ENCODE measurements at places on chromosomes 5 and 9.

GRCh38 chr9:126415741-126416370 is 89.2 kb downstream of the MVB12B start:
- no peak for DNase-seq

- no peak for DNase-seq
These were observed 149.0 kb upstream of the GRAMD2B start for GRCh38 chr5:126274076-126274762.

DNA sequence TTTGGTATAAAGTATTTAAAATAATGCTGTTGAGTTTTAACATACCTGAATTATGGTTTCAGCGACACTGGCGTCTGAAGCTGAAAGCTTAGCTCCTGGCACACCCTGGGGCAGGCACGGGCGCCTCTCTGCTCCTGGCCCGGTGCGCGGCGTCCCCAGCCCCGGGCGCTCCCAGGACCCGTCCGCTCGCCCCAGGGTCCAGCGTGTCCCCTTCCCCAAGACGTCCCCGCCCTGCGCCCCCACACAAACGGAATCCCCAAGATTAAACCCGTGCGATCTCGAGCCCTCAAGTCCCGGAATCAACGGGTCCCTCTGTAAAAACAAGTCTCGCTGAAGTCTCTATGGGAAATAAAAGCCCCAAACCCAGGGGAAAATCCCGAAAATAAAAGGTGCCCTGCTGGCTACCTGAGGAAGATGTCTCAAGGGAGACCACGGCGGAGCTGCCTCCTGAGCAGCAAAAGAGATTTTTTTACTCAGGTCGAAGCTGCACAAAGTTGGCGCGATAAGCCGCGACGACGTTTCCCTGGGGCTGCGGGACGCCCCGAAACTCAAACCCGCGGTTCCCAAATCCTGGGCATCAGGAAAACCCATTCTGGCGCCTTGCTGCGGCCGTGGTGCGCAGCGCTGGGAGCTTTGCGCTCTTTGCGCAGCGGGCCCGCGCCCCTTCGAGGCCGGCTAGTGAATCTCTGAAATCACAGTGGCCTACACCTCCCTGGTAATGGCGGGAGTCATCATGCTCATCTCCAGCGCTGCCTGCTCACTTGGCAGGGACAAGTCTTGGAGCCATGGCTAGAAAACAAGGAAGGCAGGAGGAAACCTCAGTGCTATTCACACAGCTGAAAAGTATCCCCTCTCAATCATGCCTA is 6.3 kb upstream of the IFNA8 start:
- no peak for DNase-seq

- peak; percentile 89 for DNase-seq
These were observed 1.3 kb upstream of the PHPT1 start for GRCh38 chr9:136847826-136848392.

- peak; percentile 82 for DNase-seq
These were observed 373 bp downstream of the FBXW5 start for GRCh38 chr9:136944212-136944518.

DNA sequence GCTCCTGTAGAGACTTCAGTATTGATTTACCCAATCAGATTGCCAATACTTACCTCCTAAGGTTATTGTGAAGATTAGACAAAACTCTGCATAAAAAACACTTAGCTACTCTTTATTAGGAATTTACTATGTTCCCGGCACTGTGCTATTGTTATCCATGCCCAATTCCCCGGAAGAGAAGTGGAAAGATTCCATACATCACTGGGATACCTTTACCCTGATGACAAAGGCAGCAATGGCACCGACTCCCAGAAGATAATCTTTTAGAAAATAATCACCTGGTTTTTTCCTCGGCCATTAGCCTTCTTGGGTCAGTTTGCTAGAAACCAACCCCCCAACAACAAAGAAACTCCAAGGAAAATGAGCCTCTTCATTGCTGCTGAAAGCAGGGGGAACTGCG is 226.0 kb downstream of the SNX18 start:
- DNase-seq: no peak

DNA sequence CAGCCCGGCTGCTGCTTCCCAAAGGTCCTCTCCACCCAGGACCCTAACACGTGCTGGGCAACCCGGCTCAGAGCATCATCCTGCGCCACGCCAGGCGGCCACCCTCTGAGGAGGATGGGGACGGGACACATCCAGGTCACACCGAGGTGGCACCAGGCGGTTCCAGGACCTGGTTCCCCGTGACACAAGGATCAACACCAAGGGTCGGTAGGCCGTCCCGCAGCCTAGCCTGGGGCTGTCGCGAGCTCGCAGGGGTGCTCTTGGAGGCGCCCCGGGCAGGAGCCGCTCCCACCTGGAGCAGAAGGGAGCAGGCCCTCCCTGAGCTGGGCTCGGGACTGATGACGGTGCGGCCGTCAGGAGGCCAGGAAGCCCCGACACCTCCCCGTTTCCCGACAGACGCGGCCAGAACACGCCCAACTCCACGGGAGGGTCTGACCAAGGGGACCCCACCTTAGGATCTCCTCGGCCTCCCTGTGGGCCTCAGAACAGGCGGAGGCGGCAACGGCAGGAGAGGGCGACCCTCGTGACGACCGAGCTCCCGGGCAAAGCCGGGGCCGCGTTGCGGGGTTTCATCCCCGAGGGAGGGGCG is 6.3 kb downstream of the EXD3 start:
- no peak for DNase-seq

DNA sequence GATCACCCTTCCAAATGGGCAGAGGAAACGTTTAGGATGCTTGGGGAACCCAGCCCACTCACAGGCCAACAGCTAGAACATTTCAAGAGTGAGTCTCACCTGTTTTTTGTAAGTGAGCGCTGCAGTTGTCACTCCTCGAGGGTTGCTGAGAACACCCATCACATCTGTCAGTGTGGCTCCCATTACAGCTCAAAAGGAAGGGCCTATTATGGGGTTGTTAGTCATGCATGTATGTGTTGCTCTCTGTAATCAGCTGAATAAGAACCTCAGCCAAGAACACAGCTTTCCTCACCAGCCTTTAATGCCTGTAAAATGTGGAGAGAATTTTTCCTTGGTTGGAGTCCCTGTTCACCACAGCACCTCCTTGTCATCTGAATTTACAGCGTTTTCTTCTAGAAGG is 196.3 kb upstream of the KLF4 start:
- DNase-seq: no peak

DNA sequence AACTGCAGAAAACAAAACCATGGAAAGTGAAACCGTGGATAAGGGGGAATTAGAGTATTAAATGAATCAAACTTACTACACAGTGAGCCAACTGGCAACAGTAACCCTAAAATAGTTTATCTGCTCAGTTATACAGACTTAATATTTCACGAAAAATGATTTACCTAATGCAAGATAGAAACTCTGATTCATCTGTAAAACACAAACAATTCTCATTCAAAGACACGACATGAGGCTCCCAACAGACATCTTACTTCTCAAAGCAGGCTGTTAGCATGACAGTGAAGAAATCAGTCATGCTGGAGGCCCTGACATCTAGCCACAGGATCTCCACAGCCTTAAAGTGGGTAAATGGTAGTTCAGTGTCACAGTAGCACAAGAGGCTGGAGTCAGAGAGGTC is 131.2 kb downstream of the FBN2 start:
- DNase-seq: no peak

DNA sequence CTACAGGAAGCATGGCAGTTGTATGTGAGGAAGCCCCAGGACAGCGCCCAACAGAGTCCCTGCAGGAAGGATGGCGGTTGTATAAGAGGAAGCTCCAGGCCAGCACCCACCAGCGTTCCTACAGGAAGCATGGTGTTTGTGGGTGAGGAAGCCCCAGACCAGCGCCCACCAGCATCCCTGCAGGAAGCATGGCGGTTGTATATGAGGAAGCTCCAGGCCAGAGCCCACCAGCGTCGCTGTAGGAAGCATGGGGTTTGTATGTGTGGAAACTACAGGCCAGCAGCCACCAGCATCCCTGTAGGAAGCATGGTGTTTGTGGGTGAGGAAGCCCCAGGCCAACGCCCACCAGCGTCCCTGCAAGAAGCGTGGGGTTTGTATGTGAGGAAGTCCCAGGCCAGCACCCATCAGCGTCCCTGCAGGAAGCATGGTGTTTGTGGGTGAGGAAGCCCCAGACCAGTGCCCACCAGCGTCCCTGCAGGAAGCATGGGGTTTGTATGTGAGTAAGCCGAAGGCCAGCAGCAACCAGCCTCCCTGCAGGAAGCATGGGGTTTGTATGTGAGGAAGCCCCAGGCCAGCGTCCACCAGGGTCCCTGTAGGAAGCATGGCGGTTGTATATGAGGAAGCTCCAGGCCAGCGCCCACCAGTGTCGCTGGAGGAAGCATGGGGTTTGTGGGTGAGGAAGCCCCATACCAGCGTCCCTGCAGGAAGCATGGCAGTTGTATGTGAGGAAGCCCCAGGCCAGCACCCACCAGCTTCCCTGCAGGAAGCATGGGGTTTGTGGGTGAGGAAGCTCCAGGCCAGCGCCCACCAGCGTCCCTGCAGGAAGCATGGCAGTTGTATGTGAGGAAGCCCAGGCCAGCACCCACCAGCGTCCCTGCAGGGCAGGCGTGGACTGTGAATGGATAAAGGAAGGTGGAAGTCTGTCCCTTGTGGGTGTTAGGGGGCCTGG is 79.0 kb downstream of the DAP start:
- peak; percentile 76 for DNase-seq

- DNase-seq: no peak
These were observed 13.6 kb downstream of the PRXL2C start for GRCh38 chr9:96641514-96641913.

- no peak for DNase-seq
These were observed 62.7 kb upstream of the ANGPTL2 start for GRCh38 chr9:127185181-127185580.

GRCh38 chr5:64285188-64286130 is 119.8 kb downstream of the RNF180 start:
- DNase-seq: no peak

DNA sequence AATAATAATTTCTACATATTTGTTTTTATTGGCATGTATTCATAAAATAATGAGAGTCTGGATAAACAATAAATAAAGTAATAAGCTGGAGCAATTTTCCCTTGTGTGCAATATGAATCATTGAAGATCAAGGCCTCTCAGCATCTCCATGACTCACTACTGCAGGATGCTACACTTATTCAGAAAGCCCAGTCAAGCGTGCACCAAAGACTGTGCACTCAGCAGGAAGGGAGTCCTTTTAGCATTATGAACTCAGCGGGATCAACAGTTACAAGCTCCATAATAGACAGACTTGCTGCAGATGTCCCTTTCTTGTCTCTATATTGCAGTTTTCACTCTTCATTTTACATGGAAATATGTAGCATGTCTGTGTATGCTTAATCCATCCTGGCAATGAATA is 485.3 kb downstream of the CDH9 start:
- no peak for DNase-seq

GRCh38 chr9:108468364-108468763 is 387.4 kb downstream of the ACTL7B start:
- peak; percentile 60 for DNase-seq

- DNase-seq: no peak
These were observed 185.1 kb upstream of the ELAVL2 start for GRCh38 chr9:24011009-24011717.

- DNase-seq: no peak
These were observed 234.4 kb upstream of the MPDZ start for GRCh38 chr9:13513716-13514444.

DNA sequence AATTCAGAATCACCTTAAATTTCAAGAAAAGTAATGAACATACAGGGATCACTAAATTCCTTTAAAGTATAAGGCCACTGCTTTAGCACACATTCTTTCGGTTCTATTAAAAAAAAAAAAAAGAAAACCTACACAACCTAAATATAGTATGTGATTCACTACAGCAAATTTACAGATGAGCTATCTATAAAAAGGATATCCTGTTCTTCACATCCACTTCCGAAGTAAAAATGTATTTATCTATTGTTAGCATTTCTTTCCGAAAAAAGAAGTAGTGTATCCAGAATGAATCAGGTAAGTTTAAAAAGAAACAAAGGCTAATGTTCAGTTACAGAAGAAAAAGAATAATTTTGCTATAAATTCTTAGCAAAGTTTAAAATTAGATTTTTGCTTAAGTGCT is 70.2 kb downstream of the ECPAS start:
- no peak for DNase-seq

DNA sequence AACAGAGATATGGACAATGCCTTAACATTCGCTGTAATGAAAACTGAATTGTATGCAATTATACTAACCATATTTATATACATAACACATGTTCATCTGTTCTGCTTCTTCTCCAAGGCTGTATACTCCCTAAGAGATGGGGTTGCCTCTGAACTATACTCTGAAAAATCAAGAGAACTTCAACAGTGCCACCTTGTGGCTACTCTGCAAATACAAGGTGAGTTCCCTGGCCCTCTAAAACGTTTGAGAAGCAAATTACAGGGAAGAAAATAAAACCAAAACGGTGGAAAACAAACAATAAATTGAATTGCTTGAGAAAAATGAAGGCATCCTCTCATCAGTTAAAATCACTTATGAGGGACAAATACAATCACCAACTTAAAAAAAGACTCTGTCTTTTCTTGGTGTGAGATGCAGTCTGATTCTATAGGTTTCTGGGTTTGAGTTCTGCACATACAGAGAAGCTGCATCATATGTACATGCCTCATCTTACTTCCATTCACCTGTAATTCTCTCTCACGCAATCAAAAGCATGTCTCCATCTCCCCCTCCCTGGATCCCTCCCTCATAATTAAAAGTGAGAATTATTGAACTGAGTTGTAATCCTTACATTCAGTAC is 98.6 kb downstream of the FBXW11 start:
- DNase-seq: peak; percentile 77

DNA sequence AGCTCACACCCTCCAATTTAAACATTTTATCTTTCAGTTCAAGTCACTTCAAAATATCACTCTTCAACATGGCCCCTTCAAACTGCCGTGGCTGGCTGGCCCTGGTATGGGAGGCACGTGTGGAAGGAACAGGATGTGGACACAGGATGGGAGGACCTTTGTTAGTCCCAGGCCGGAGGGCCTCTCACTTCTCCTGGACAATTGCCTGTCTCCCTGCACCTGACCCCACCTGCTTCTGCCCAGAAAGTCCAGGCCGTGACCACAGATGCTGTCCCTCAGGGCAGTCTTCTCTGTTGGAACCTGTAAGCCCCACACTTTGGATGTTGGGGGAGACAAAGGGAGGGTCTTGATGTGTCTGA is 19.4 kb downstream of the AMBP start:
- no peak for DNase-seq

DNA sequence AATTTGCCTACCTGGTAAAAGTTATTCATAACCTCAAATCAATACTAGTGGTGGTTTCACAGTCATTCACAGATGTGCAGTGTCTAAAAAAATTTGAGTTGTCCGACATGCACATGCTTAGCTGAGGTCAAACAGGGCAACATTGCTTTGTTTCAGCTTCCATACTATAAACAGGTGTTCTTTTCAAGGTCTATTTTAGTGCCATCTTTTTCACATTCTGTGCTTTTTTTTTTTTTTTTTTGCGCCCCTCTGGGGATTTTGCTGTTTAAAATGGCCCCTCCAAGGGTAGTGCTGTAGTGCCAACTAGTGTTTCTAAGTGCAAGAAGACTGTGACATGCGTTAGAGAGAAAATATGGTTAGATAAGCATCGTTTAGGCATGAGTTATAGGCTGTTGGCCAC is 14.5 kb downstream of the PHAX start:
- DNase-seq: no peak

GRCh38 chr5:143554187-143554717 is 150.8 kb upstream of the NR3C1 start:
- DNase-seq: peak; percentile 68

- peak; percentile 41 for DNase-seq
These were observed 179.5 kb downstream of the MAPKAP1 start for GRCh38 chr9:125527471-125528002.
